ENCODE measurements at places on chromosomes 6 and 20.

DNA sequence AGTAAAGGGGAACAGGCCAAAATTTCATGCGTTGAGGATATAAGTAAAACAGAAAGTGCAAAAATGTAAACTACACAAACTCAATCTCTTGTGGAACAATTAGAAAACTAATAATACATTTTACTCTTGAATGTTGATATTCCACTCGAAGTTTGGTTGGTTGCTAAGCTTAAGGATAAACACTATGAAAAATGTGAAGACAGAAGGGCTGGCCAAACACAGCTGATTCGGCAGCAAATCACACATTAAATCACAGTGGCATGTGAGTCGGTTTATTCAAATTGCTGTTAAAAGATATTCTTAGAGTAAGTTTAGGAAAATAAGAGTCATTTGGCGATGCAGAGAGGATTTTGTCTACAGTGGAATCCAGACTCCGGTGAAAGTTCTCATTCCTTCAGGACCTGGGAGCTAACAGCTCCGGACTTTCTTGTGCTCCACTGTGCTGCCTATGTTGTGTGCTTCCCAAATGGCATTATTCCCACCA is 1.4 kb upstream of the EPM2A start:
- DNase-seq, result no peak

GRCh38 chr20:16397086-16397485 is 176.2 kb downstream of the KIF16B start:
- no peak for DNase-seq

DNA sequence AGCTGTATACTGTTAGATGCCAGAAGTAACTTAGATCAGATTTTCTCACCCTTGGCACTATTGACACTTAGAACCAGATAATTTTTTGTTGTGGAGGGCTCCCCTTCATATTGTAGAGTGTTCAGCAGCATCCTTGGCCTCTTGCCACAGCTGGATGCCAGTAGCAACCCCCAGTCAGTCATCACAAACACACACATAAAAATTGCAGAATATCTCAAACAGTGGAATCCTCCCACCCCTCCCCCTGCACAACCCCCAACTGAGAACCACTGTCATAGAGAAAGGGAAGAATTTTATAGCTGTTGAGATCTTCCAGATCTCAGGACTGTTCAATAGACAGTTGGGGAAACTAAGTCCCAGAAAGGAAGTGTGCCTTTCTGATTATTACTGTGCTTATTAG is 81.2 kb upstream of the VSTM2L start:
- no peak for DNase-seq

GRCh38 chr20:15248618-15249395 is 911.4 kb upstream of the FLRT3 start:
- no peak for DNase-seq

- no peak for DNase-seq
These were observed 100.0 kb upstream of the RIPOR2 start for GRCh38 chr6:25035512-25036435.

DNA sequence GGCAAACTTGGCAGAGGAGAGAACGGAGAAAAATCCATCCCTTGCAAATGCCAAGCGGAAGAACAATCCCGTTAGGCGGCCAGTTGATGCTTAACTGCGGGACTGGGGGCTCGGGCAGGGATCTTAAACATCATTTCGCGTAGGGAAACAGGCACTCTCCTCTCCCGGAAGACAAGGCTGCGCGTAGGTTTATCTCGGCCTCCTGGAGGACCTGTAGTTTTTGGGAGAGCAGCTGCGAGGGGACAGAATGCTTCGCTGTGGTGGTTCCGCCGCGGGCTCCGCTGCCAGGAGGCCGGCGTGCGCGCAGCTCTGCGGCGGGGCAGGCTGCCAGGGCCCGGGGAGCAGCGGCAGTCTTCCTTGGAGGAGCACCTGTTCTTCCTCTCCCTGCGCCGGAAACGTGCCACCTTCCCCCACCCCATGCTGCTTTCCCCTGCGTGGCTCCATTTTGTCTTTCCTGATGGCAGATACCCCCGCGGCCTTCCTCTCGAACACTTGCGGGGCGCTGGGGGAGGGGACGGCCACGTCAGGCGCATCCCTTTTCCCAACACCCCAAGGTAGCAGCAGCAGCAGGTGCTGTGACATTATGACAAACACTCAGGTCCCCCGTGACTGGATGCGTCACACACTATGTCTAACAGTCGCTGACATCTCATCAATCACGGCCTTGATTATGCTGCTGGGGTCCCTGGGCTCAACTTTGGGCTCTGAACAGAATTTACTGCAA is 230.7 kb upstream of the BTBD3 start:
- no peak for DNase-seq

DNA sequence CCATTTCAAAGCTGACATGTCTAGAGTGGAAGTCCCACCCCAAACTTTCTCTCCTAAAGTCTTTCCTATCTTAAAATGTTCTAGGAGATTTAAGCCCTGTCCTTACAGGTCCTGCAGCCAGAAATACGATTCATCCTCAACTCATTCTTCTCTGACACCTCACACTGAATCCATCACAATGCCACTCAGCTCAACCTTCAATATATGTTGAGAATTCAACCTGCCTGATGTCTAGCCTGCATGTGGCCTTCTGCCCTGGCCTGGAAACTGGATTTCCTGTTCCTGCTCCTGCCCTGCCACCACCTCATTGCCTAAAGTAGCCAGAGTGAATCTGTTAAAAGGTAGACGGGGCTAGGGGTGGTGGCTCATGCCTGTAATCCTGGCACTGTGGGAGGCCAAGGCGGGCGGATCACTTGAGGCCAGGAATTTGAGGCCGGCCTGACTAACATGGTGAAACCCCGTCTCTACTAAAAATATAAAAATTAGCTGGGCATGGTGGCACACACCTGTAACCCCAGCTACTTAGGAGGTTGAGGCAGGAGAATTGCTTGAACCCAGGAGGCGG is 345.9 kb downstream of the CDH26 start:
- no peak for DNase-seq

GRCh38 chr6:86730216-86730615 is 207.1 kb upstream of the HTR1E start:
- no peak for DNase-seq

GRCh38 chr6:170053966-170054661 is 236.8 kb downstream of the DLL1 start:
- DNase-seq, result no peak

DNA sequence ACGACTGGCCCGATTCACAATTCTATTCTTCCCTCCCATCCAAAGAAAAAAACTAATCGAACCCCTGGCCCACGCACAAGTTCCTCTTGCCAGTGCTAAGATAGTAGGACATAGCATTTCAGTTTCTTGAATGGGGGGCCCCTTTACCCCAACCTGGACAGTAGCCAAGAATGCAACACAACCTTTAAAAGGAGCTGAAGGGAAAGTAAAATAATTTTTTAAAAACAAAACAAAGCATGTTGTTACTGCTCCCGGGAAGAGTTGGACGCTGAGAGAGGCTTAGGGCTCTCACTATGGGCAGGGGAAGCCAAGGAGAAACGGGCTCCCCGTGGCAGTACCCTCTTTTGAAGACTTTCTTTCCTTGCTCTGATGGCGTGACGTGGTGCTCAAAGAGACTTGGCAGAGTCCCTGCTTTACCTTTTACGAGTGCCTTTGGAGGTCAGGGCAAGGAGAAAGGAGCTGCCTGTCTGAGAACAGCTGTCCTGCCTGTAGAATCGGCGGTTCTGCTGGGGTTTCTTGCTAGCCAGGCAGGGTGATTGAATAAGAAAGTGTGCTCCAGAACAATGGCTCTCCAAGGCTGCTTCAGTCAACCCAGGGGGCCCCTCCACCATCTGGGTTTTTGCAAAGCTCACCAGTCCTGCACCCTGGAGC is 5.8 kb downstream of the TFAP2C start:
- DNase-seq, result no peak

GRCh38 chr20:1576641-1577040 is 19.1 kb upstream of the SIRPD start:
- DNase-seq, result no peak

DNA sequence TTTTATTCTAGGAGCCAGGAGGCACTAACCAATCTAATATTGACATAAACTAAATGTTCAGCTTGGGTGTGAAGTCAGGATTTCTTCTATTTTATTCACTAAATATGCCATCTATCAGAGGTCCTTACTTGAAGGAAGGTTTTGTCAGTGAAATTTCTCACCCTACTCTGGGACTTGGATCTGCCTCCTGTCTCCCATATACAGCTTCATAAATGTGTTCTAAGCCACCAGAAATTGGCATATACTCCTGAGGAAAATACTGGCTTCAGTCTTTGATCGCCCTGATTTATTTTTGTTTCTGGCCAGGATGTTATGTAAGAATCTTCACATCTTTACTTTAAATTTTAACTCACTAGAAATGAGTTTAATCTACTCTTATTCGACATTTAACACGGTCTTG is 647.7 kb downstream of the C6orf118 start:
- DNase-seq, result no peak

GRCh38 chr6:31819871-31820299 is 4.5 kb downstream of the HSPA1A start:
- no peak for DNase-seq

- DNase-seq, result no peak
These were observed 34.2 kb upstream of the TBXT start for GRCh38 chr6:166201878-166202277.

DNA sequence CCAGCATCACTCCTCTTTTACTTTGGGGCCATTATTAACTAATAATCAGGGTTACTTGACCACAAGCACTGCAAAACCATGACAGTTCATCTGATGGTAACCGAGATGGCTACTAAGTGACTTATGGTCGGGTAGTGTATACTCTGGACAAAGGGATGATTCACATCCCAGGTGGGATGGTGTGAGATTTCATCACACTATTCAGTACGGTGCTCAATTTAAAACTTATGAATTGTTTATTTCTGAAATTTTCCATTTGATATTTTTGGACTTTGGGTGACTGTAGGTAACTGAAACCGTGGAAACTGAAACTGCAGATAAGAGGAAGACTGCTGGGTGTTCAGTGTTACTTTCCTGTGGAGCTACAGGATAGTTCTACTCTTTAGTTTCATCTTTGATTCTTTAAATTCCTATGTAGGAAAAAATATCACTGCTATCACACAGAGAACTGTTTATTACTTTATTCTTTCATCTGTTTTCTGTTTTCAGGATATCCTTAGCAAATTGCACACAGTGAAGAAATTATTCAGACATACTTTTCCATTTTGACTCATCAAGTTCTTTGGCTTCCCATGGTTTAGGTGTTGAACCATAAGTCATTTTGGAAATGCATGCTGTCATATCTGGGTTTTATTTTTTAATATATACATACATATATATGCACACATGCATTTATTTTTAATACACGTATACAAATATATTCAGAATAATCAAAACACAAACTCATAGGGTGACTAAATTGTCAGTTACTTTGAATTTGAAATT is 59.1 kb upstream of the C20orf144 start:
- no peak for DNase-seq

GRCh38 chr20:41782730-41783406 is 164.7 kb upstream of the CHD6 start:
- DNase-seq, result no peak

DNA sequence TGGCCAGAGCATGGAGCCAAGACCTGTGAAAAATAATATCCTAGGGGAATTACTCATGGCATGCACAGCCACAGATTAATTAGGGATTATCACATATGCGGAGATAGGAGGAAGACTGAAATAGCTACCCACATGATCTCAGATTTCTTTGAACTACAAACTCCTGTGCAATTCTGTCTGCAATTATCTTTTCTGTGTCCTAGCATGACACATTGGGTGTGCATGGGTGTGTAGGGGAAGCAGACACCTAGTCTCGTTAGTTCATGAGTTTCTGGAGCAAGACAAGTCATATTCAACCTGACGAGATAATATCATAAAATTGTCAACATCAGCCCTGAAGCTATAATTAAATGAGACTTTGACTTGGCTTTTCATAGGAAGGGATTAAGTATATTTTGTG is 3.6 kb upstream of the SLC17A4 start:
- no peak for DNase-seq

- DNase-seq, result no peak
These were observed 5.6 kb upstream of the PLCG1 start for GRCh38 chr20:41131594-41132387.

DNA sequence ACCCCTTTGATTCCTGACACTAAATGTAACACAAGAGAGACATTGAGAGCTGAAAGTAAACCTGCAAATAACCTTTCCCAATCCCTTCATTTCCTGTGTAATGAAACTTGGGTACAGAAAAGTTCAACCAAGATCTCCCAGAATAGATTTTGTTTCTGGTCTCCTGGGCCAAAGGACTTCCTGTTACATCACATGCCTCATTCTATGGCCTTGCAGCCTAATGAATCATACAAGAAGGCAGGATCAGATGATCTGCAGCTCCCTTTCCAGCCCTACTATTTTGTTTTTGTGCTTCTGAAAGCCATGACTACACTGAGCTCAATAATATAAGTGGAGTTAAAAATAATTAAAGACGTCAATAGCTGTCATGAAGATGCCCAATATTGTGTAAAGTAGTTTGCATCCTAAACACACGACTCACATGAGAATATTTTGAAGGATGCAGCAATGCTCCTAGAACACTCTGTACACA is 73.4 kb upstream of the NOX3 start:
- peak; percentile 65 for DNase-seq

DNA sequence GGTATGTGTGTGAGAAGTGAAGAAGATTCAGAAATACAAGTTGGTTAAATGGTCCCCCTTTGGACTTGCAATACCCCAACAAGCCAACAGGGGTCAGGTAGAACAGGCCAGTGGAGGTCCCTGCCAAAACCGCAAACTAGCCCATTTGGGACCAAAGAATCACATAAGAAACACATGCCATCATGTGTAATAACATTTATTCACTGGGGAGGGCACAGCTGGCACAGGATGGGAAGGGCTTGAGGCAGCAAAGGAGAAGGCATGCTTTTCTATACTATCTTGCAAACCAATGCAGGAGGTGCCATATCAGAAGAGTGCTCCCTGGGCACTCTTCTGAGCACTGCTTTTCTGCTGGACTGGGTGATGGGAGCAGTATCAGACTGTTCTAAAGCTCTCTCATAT is 116.1 kb upstream of the TRAF3IP2 start:
- DNase-seq, result no peak

DNA sequence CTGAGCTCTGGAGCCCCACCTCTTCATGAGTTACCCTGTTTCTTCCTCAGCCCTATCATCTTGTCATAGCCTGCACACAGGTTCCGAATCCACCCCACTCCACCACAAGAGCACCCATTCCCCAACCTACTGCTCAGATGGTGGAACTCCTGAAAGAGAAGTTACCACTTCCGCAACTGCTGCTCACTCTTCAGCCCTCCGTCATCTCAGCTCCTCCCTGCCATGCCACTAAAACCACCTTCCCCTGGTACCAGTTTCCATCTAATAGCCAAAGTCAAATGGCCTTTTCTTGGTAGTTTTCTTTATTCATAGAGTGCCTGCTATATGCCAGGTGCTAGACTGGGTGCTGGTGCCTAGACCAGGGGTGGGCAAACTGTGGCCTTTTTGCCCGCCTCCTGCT is 3.9 kb downstream of the RAB22A start:
- DNase-seq, result no peak

GRCh38 chr6:168709991-168710390 is 269.0 kb downstream of the SMOC2 start:
- no peak for DNase-seq

GRCh38 chr6:92756912-92757311 is 662.4 kb downstream of the EPHA7 start:
- DNase-seq, result no peak
